Fibroblast of lung (primary cell): ENCODE measurements at places on chromosomes 16 and 17.

DNA sequence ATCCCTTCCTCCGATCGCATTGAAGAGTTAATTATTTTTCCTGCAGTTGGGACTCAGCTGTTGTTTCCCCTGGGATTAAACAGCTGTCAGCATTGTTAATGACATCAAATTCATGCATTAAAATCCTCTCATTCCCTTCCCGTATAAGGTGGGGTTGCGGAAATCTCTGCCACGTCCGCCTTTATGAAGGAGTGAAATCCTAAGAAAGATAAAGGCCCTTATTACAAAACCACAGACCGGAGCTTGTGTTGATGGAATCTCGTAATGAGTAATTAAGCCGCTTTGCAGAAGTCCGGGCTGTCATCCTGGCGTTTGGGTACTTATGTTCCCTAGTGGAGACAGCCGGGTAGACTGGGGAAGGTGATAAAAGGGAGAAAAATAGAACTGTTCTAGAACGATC, 627.6 kb downstream of the MAF start:
- DNase-seq: no peak

DNA sequence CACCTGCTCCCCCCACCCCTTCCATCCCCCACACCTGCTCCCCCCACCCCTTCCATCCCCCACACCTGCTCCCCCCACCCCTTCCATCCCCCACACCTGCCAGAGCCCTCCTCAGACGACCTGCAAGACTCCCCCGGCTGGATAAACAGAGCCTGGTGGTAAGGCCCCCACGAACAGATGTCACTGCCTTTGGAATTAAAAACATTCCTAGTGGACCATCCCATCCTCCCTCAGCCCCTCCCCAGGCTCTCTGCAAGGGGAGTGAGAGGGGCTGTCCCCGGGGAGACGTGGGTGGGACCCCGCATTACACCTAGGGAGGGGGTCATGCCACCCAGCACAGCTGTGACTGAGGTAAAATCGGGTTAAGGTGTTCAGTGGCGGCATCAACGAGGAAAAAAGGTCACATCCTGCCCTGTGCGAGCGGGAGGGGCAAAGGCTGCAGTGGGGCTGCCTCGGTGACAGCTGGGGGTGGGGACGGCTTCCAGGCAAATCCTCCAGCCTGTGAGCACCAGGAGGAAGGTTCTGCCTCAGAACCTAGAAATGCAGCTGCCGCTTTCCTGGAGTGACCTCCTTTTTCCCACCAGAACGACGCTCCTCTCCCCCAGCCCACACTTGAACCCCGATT, 38.7 kb downstream of the TIMM22 start:
- no peak for DNase-seq

- DNase-seq: no peak
These were observed 2.5 kb upstream of the GJD3 start for GRCh38 chr17:40366861-40367518.

DNA sequence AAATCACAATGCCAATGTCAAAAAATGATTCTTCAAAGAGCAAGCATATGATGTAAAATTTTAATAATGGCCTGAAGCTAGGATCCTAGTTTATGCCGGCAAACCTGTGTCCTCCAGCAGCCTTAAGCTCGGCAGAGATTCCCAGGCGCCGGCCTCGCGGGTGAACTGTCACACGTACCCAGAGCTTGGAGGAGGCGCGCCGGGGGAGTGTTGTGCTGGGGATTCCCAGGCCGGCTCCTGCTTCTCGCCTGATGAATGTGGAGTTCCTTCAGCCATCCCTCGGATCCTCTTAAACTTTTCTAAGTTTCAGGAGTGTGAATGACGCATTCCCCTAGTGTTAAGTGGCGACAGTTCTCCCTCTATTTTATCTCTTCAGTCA, 19.1 kb upstream of the NTN1 start:
- no peak for DNase-seq

DNA sequence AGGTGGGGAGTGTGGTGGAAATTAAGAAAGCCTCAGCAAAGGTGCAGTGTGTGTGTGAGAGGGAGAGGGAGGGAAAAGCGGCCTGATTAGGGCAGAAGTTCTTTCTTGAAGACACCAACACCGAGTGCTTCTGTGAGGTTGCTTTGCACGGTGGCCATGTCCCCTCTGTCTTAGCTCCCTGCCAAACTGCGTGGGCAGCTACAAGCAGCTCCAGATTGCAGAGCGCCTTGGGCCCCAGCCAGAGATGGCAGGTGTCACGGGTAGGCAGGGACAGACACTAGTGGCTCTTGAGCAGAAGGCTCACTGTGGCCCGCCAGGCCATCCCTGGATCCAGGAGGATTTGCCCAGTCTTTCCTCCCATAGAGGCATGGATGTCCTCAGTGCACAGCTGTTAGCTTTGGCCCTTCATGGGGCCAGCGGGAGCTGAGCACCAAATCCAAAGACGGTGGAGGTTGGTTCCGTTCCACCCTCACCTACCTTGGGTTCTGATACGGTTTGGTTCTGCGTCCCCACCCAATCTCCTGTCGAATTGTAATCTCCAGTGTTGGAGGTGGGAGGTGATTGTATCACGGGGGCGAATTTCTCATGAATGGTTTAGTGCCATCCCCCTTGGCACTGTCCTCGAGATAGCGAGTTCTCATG, 21.4 kb downstream of the KIAA0513 start:
- DNase-seq: no peak

- DNase-seq: peak; percentile 16
These were observed 26.4 kb downstream of the EEF2K start for GRCh38 chr16:22232277-22233036.

DNA sequence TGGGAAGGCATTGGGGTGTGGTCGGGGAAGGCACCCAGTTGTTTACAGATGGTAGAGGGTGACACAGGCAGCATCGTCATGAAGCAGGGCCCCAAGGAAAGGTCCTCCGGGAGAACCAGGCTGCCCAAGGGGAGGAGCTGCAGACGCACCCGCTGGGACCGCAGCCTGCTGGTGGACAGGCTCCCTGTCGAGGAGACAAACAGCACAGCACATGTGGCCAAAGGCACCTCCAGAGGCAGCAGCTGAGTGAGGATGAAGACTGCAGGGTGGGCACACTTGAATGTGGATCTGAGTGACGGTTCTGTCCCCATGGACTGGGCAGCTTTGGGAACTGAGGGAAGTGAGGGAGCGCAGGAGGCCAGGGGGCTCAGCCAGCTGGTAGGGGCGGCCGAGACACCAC, 12.4 kb downstream of the CHMP1A start:
- DNase-seq: no peak

- DNase-seq: no peak
These were observed 17.9 kb downstream of the MYO1C start for GRCh38 chr17:1474402-1475189.

DNA sequence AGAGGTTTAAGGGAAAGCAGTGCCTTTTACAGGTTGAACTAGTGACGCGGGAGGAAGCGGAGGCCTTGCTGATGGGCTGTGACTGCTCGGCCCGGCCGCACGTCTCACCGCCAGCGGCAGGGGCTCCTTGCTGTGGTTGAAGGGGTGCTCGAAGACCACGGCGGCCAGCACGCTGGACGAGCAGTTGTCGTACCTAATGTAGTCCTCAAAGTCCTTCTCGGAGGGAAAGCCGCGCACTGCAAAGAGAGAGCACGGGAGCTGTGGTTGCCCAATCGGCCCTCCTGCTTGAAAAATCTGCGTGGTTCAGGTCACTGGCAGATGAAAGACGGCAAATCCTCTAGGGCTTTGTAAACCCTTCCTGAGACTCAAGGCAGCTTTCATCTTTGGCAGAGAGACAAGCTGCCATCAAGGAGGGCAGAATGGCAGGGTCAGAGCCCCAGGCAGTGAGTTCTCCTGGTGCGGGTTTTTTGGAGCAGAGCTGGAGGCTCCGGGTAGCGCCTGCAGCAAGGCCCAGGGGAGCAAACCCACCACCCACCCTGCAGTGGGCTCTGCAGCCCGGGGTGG, 16.1 kb downstream of the ABCA3 start:
- no peak for DNase-seq
